ENCODE measurements at places on chromosomes 1 and 21.

- DNase-seq, result no peak
Observed at GRCh38 chr1:194903524-194903923, 1704.7 kb downstream of the KCNT2 start.

DNA sequence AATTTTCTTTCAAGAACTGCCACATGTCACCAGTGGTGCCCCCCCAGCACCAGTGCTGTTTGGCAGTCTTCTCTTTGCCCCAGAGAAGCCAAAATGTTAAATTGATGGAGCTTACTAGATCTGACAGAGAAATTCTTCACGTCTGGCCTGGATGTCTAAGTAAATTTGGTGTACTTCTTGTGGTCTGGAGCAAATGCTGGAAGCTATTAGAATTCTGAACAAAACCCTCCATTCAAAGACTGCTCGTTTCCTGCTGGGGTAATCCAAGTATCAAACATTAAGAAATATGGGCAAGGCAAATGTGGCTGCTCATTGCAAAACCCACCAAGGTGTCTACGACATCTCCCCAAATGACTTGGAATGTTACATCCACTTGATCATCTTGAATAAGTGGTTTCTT is 92.3 kb downstream of the ROR1 start:
- DNase-seq, result no peak

DNA sequence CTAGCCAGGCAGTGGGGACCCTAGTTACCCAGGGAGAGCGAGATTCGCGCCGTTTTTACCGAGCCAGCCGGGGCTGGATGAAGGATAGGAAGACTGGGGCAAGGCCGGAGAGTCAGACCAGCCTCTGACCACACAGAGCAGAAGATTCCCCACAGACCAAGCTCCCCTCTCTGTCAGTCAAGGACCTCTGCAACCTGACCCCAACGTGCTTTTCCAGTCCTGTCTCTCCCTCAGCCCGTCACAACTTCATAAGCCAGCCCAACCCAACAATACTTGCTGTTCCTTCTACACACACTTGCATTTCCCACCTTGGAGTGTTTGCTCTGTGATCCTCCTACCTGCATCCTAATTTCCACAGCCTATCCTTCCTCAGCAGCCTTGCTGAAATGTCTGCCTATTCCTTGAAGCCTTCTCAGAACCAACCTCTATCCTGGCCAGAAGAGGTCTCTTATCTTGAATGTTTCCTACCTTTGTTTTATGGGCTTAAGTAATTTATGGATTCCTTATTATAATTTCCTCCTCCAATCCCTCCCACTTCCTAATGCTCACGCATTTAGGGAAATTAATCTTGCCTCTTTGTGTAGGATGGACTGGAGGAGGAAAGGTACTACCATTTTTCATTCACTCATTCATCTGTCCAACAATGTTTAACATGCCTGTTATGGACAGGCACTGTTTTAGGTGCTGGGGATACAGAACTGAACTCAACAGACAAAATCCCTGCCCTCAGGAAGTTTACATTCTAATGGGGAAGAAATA is at the start of gene GSTM3:
GSTM3 (minus strand) TSS at position 424 of the 759 bp plus-strand sequence. CDS start 751 bp downstream, outside the sequence.
- peak; percentile 35 for DNase-seq

DNA sequence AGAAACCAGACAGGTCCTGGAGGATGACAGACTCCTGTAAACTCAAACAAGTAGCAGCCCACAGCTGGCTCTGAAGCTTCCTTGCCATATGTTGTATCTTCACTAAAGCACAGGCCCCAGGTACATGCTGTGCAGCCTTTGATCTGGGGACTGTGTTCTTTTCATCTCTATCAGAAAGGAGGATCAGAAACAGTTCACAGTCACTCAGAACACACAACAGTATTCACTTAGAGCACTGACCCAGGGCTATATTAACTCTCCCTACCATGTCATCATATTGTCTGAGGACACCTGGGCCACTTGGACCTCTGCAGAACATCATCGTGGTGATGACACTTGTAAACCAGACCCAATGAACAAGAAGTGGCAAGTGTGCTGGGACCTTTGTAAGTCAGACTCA is 222.0 kb downstream of the SETD4 start:
- DNase-seq, result peak; percentile 76

DNA sequence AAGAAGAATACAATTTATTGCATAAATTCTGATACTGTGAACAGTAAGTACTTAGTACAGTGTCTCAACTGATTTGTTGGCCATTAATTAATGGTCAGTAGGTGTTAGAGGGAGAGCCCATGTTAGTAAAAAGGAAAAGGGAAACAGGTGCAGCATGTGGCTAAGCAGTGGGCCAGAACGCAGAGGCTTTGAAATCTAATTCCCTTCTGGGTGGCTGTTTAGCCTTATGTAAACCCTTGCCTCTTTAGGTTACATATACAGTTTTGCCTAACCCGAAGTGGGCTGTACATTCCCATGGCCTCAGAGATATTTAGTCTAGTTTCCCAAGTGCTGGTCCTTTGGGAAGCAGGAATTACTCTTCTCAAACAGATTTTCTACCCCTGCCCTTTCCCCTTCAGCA is 43.5 kb upstream of the BCL9 start:
- DNase-seq, result no peak

DNA sequence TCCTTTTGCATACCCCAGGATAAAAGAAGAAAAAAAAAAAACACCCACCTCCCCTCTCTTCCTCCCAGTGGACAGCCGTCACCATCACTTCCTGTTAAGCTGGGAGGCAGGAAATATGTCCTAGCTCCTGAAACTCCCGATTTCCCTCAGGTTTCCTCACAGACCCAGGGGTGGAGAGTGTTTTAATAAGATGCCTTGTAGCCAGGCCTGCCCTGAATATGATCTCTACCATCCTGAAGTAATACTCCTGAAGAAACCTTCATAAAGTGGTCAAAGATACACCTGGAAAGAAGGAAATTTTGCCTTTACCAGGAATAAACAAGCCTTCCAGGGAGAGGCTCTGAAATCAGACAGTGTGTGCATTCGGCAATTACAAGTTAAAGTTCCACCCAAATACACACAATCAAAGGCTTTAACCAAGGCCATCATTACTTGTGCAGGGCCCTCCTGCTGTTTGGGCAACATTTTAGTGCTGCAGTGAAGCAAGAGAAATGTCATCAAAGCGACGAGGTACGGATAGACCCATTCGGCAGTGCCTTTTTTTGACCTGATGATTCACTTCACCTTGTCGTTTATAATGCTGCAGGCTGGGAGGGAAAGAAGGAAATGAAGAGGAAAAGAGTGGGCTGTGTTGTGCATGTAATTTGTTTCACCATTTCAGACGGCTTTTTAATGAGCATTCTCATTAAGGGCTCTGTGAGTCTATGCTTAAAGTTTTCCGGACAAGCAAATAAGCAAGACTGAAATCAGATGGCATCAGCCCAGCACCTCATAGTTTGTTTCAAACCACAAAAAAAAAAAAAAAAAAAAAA is 41.0 kb upstream of the RASAL2 start:
- no peak for DNase-seq

DNA sequence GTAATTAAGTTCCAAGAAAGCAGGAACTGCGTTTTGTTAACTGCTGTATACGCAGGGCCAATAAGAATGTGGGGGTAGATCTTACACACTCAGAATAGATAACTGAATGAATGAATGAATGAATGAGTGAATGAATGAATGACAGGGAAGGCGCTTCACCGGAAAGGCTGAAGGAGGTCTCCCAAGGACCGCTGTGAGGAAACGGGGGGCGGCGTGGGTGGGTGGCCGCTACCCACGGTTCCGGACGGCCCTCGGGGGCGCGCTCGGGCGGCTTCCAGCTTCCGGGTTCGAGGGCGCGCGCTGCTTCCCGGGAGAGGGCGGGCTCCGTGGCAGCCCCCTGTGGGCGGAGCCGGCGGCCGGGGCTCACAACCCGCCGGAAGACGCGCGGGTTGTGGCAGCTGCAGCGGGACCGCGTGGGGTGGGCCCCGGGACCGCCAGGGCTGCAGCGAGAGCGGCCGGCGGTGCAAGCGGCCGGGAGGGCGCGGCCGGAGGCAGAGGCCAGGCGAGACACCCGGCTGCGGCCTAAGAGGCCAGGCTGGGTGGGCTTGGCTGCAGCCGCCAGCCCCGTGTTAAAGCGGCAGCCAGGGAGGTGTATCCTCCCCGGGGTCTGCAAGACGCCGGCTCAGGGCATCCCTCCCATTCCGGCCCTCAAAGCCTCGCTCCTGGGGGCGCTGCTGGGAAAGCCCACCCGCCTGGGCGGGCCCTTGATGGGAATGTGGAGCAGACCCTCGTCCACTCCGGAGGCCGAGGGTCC is at the start of gene ZFP69:
ZFP69 (plus strand) TSS at position 367 of the 754 bp plus-strand sequence. CDS start 2,072 bp downstream, outside the sequence.
- DNase-seq, result peak; percentile 73

GRCh38 chr1:6165441-6165985 is 14.6 kb downstream of the CHD5 start:
- no peak for DNase-seq

GRCh38 chr1:111139324-111139955 is 453 bp downstream of the DRAM2 start:
- DNase-seq, result peak; percentile 89

DNA sequence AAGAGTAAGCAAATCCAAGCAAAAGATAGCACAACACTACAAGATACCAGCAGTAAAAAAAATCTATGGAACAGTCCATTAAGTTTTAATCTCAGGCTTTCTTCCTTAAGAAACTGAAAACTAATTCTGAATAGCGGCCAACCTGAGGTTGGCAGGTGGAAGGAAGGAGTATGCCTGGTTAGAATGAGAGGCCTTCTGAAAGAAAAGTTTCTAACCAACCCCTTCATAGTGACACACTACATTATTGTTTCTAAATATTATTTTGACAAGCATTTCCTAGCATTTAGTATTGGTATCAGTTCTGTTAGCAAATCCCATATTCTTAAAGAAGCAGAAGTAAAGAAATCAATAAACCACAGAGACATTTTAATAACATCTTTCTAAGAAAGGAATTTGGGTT is 205.7 kb upstream of the PTBP2 start:
- no peak for DNase-seq

GRCh38 chr1:46098027-46098712 is 34.3 kb downstream of the PIK3R3 start:
- no peak for DNase-seq

DNA sequence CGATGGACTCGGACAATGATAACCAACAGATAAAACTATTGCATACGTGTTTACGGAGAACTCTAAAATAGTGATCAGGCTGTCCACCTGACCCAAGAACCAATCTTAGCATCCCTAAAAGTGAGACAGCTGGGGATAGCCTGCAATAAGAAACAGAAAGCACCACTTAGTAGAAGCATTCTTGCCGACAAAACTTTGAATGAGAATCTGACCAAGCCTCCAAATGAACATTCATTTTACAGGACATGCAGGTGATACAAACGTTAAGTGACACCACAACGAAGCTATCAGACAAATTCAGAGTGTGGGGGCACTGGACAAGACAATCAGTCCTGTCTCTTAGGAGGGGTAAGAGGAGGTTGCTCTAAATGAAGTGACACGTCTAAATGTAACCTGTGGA is 1.2 kb downstream of the PSMG1 start:
- no peak for DNase-seq

DNA sequence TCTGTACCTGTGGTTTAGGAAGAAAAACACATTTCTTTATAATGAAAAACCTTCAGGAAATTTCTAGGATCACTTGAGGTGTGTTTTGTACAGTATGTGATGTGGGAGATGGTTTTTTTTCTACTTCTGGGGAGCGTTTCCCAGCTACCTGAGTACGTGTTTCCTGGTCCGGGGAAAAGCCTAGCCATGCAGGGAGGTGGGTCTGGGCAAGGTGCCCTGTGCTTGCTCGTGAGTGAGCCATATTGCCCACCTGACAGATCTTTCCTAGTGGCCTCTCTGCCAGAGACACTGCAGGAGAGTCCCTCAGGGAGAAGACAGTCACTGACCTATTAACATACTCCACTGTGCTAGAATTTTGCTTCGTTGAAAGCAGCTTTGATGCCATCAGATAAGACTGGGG is 41.3 kb downstream of the TRPM2 start:
- DNase-seq, result no peak

DNA sequence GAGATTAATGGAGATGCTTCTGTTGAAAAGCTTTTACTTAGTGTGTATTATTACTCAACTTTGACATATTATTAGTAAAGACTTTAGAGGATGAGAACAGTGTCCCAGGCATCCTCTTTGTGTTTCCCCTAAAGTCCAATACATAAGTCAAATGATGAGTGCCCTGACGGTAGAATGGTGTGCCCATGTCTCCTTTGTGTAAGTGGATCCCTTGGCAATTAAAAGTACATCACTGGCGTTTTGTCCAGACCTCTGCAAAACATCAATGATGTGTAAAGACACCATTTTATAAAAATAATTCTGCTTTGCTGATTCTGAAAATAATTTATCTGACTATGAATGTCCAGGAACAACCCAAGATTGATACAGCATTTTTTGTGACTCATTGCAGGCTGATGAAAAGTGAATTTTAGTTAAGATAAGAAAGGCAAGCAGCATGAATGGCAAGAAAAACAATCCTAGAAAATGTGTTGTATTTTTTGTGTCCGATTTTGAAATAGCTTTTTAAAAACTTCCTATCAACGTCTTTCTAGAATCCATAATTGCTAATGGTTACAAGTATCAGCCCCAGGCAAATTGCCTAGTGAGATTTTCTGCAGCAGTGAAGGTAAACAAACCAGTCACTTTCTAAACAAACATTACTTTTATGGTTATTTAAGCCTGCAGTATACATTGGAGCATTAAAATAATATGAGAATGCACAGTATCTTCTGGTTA is 251.5 kb downstream of the PTPRC start:
- no peak for DNase-seq

GRCh38 chr1:172926070-172926469 is 124.7 kb downstream of the TNFSF18 start:
- no peak for DNase-seq

DNA sequence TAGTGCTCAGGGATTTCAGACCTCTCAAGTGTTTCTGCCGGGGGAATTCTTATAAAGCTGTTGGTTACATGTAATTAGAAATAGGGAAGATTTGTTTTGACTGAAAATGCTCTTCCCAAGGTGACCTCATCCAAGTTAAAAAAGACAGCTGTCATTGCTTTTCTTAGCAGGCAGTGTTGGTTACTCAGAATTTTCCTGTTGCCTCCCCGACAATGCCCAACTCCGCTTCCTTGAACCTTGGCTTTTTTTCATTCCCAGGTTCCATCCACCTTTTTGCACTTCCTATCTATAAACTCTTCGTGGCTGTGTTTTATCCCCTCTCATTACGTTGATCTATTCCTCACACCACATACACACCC is 825 bp upstream of the DPH5 start:
- DNase-seq, result no peak

DNA sequence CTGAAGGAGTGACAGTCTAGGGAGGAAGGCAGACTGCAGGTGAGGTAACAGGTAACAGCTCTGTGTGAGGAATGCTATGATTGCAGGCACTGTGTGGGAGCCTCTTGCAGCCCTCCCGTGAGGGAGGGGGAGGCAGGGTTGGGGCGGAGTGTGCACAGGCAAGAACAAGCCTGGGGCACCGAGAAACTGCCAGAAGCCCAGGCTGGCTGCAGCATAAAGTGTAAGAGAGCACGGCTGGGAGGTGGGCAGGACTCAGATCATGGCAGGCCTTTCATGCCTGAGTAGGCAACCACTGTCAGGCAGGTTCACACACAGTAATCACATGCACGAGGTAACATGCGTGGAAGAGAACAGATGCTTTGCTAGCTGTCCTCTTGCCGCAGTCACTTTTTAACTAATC is 11.3 kb upstream of the RHEX start:
- DNase-seq, result peak; percentile 79

- no peak for DNase-seq
Observed at GRCh38 chr1:72869873-72870272, 587.5 kb upstream of the NEGR1 start.

GRCh38 chr21:15976807-15977206 is 247.0 kb downstream of the USP25 start:
- DNase-seq, result peak; percentile 53

All from mesendoderm (in vitro differentiated cells).